A549 treated with Mapracorat at 1 μM for 4 hours (cell line): ENCODE measurements at places on chromosomes 6 and 20. TPM values are rescaled to one million over a fixed set of nuclear protein-coding genes. Genes with fewer than 3 reads are reported as not detected.

Gene C2
- 0.26 to 0.46 TPM (median 0.31 TPM) in 5 replicates for total RNA-seq

Gene CFB
- 1.9 to 2.3 TPM (median 2.0 TPM) in 5 replicates for total RNA-seq

Gene SAMD10
- not detected in 5 replicates for total RNA-seq

Gene SYNGAP1
- 3.2 to 9.3 TPM (median 4.4 TPM) in 5 replicates for total RNA-seq

Gene SOBP
- total RNA-seq = 0.65 to 1.4 TPM (median 0.90 TPM) in 5 replicates
